ENCODE measurements at places on chromosomes 7 and 10.

- no peak for DNase-seq
Measured at GRCh38 chr10:131561897-131562296, 250.4 kb upstream of the TCERG1L start.

GRCh38 chr7:42192066-42192465 lies 44.9 kb downstream of the GLI3 start:
- no peak for DNase-seq

DNA sequence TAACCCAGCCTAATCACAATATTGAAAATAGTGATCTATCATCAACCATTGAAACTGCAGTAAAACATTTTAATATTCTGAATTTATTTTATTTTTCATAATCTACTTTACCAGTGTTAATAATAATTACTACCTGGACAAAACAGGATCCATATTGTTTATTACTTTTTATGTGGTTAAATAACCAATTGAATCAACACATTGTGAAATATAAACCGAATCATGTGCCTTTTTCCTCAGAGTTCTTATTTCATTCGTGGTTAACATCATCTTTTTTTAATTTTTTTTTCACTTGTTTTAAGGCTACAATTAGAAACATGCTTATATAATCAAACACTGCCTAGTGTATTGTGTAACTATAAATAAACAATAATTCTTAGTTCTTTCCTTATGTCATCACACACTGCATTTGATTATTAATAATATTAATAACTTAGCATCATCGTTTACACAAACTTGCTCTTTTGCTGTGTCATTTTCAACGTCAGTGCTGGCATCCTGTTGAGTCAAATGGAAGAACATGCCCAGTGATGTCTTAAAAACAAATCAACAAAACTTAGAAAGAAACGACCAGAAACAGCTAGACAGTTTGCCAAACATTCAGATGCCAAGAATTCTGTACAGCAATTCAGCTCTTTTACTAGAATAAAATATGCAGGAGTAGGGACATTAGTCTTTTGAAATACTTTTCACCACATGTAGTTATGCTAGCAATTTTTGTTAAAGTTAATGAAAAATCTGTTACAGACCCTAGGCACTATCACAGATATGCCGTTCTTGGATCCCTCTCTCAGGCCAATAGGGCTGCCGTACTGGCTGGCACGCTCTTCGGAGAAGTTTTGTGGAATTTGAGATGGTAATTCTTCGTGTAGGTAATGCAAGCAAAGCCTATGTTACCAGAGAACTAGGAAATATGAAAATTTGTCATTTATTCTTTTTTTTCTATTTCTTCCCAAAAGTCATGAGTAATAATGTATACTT lies 330.4 kb upstream of the SEMA3A start:
- no peak for DNase-seq

DNA sequence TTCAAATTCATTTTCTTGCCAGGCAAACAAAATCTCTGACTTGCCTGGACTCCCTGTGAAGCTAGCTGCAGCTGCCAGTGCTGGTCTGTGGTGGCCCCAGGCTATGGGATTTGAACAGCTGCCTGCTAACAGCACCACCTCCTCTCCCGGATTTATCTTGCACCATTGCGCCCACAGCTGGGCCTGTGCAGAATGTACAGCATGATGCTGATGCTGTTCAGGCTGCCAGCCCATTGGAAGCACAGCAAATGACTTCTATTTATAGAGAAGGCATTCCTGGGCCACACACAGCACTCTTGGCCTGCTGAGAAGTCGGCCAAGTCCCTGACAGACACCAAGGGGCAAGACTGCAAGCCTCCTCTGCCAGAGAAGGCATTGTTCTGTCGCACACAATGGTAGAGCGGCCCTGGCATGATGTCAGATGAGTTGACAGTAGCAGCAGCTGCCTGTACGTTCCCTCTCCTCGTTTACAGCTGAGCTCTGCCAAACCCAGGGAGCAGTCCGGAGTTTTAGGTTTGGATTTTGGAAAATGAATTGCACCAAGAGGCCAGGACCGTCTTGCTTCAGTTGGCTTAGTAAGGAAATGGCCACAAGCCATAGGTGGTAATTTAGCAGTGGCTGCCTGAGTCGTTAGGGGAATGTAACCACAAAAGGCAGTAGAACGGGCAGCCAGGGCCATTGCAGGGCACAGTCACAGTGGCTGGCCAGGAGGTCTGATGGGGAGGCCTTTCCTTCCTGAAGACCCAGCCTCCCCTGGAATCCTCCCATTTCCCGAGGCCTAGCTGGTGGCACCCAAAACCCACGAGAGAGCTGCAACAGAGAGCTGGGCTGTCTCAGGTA lies 38.5 kb downstream of the MTURN start:
- no peak for DNase-seq

DNA sequence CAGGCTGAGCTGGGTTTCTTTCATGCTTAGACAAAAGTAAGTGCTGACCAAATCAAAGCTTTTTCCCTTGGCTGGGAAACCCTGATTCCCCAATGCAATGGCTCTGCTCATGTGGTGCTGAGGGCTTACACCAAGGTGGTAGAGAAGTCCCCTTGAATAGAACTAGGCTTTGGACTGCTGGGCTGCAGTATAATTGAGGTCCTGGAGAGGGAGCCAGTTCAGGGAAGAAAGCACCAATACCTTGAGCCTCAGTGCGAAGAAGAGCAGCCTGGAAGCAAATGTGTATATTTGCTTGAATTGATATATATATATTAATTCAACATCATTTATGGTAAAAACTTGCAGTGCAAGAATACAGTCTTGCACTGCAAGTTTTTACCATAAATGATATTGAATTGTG lies 391.1 kb downstream of the RPS24 start:
- no peak for DNase-seq

- DNase-seq: no peak
Measured at GRCh38 chr10:12419262-12419847, 70.0 kb downstream of the CAMK1D start.

DNA sequence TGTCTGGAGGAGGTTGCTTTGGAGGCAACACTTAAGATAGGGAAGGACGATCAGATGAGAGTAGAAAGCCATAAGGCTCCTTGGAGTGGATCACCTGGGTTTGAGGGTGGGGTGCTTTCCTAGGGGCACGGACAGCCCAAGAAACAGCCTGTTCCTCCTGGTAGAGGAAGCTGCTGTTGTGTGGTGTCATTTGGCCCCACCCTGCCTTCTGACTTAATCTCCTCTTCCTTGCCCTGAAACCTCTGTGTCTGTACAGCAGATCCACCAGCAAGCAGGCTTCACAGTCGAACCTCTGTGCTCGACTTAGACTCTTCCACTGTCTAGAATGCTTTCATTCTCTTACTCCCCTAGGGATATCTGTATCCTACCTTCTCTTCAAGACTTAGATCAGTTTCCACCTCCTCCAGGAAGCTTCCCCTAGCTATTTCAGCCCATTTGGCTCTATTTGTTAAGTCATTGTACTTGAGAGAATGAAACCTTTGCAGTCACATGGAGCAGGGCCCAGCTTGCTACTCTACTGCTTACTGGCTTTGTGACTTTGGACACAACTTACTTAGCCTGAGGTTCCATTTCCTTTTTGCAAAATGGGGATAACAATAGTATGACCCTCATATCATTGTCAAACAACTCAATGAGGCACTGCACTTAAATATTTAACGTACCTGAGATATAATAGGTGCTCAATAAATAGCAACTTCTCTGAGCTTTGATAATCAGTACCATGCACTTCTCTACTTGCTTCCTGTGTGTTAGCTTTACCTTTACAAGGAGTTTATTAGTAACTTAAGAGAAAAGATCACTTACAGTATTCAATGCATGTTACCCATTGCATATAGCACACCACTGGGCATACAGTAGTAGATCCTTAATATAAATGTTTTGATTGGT lies 5.0 kb downstream of the MXI1 start:
- DNase-seq: no peak

- no peak for DNase-seq
Measured at GRCh38 chr7:23687011-23687410, 7.0 kb downstream of the FAM221A start.

DNA sequence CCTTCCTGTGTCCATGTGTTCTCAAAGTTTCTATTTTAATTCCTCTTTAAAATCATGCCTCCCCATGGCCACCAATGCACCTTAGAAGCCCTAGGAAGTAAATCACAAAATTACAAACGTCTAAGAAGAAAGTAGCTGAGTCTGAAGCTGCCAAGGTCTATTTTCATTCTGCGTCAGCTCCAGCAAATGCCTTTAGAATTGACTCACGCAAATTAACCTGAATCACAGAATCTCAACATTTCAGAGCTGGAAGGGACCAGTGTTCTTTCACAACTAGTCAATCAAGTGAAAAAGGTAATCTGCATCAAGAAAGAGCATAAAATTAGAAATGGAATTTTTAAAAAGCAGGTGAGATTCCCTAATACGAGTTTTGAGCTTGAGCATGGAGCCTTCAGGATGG lies 1017.6 kb downstream of the SORCS3 start:
- no peak for DNase-seq

- peak; percentile 69 for DNase-seq
Measured at GRCh38 chr10:101041252-101041761, 10.3 kb downstream of the SFXN3 start.

DNA sequence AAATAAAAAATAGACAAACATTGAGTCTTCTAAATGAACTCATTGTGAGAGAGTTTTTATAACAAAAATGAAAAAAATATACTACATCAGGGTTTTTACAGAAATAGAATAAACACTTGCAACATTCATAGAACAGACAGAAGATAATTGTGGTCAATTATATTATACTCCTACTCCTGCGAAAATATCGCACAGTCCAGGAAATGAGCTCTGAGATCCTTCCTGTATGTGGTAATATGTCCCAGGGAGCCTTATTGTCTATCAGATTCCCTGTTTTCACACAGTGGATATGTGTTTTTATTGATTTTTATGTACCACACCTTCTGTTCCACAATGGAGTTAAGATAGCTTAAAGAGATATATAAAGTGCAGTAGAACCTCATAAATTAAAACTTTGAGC lies 27.5 kb upstream of the RELN start:
- no peak for DNase-seq

DNA sequence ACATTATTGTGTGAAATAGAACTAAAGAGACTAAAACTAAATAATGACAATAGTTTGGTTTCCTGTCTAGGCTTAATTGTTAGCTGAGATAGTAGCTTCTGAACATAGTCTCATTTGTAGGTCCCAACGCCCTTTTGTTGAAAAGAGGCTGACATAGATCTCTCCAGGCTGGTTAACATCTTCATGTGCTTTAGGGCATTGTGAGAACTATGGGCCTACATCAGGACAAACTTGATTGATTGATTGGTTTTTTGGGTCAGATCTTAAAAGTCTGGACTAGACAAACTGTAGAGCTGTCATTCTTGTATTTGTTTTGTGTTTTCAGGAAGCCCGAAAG lies 869 bp downstream of the CHCHD1 start:
- DNase-seq: no peak

DNA sequence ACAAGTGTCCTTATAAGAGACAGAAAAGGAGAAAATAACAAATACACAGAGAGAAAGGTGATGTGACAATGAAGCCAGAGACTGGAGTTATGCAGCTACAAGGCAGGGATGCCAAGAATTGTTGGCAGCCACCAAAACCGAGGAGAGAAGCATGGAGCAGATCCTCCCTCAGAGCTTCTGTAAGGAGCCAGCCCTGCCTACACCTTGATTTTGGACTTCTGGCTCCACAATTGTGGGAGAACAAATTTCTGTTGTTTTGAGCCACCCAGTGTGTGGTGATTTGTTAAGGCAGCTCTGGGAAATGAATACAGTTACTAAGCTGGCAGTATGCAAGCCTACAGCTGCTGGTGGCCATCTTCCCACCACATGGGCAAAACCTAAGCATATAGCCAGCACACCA lies 163.6 kb downstream of the GRM8 start:
- DNase-seq: no peak

GRCh38 chr7:100221231-100221718 lies 1.5 kb downstream of the PVRIG start:
- no peak for DNase-seq

DNA sequence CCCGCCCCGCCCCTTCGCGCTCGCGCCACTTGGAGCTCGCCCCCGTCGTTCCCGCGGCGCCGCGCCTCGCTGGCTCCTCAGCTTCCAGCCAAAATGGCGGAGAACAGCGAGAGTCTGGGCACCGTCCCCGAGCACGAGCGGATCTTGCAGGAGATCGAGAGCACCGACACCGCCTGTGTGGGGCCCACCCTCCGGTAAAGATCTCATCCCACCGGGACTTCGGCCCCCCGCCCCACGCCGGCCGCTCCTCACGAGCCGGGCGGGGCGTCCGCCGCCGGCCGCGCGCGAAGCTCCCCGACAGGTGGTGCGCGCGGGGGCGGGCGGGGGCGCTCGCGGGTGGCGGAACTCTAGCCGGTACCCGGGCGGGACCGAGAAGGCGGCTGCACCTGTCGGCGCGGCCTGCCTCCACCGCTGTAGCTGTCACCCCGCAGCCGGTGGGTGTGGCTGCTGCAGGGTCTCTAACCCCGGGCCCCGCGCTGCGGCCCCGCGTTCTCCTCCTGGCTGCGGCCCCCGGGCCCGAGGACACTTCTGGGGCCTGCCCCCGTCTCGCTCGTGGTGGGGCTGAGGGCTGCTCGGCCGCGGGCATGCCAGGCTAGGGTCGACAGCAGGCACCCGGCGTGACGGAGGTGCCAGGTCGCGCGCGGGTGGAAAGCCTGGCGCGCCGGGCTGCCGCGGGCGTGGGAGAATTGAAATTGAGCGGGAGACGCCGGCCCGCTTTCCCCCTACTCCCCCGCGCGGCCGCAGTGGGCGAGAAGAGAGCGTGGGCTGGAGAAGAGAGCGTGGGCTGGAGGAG lies at the start of gene EXOC6:
TSS of gene EXOC6 (plus strand) at position 80 of the 793 bp plus-strand sequence. CDS start at position 94, 14 bp downstream.
- DNase-seq: peak; percentile 52

- no peak for DNase-seq
Measured at GRCh38 chr10:18735711-18736110, 76.5 kb downstream of the ARL5B start.

Data from CMK (cell line).